ENCODE measurements at places on chromosomes 13 and 19. TPM values are rescaled to one million over a fixed set of nuclear protein-coding genes. Genes with fewer than 3 reads are reported as not detected.

SYCN gene
- not detected for total RNA-seq

APOC4 gene
- total RNA-seq, result not detected

- no peak for DNase-seq
These were observed 22.2 kb downstream of the NFIX start for GRCh38 chr19:13017306-13018034.

DNA sequence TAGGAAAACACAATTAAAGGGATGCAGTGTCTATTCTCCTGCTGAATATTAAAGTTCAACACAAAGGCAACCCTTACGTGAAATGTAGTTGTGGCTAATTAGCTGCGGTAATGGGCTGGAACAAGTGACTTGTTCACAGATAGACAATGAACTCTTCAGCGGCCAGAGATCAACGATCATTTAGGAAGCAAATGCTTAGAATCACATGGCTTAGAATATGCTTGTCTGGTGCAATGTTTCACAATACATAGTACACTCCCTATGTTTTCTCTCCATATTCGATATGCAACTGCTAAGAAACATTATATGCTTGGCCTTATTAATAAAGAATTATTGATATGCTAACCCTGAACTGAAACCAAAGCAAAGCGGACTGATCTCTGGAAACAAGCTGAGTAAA, 25.7 kb upstream of the MTUS2 start:
- no peak for DNase-seq

- no peak for DNase-seq
These were observed 47.3 kb upstream of the GPR183 start for GRCh38 chr13:99354371-99354951.

- DNase-seq, result no peak
These were observed 17.3 kb upstream of the ARHGEF18 start for GRCh38 chr19:7331446-7331845.

TMEM238 gene
- 5.0 TPM for total RNA-seq

DNA sequence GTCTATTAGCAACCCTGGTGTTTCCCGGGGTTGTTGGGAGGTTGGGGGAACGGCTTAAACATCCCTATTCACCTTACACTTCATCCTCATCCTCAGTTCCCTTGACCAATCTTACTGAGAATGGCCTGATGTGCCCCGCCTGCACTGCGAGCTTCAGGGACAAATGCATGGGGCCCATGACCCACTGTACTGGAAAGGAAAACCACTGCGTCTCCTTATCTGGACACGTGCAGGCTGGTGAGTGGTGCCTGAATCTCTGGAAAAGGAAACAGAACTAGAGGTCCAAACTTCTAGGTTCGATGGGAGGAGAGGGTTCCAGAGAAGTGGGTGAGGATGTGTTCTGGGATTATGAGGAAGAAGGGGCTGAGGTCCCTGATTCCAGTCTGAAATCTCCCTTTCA, 5.9 kb downstream of the PINLYP start:
- no peak for DNase-seq

DNA sequence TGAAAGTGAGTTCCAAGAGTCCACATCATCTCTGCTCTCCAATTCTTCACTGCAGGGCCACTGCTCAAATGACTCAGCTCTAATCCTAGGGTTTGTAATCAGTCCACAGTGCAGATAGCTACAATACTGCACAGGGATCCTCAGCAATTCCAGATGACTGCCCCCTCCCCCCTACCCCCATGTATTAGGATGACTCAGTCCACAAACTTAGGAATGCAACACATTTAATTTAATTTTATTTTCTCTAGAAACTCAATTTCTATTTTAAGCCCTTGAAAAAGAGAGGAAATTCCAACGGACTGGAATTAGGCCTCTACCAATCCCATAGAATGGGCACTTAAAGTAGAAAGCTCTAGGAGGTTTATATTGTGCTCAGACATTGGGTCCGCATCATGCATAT, 173.8 kb upstream of the SOX21 start:
- no peak for DNase-seq

- DNase-seq, result no peak
These were observed 39.4 kb downstream of the RFX2 start for GRCh38 chr19:6070720-6071485.

- no peak for DNase-seq
These were observed 90.2 kb upstream of the RNF113B start for GRCh38 chr13:98267080-98267912.

DNA sequence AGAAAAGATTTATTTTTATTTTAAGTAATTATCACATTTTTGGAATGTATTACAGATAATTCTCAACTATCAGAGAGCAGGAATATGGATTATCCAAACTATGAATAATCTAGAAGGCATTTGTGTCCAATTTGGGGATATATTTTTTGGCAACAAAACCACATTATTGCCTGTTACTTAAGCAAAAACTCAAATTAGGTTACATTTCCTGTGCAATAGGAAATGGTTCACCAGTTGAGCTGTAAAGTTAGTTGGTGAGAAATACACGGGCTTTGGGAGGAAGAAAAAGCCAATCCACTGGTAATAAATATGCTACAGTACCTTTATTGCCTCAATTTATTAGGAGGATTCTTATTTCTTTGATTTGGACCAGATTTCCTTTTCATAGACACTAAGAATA, 1075.2 kb downstream of the PCDH9 start:
- DNase-seq, result no peak

PLPPR3 gene
- total RNA-seq, result 129 TPM

GRCh38 chr19:29364224-29364726, 151.3 kb upstream of the UQCRFS1 start:
- DNase-seq, result no peak

DNA sequence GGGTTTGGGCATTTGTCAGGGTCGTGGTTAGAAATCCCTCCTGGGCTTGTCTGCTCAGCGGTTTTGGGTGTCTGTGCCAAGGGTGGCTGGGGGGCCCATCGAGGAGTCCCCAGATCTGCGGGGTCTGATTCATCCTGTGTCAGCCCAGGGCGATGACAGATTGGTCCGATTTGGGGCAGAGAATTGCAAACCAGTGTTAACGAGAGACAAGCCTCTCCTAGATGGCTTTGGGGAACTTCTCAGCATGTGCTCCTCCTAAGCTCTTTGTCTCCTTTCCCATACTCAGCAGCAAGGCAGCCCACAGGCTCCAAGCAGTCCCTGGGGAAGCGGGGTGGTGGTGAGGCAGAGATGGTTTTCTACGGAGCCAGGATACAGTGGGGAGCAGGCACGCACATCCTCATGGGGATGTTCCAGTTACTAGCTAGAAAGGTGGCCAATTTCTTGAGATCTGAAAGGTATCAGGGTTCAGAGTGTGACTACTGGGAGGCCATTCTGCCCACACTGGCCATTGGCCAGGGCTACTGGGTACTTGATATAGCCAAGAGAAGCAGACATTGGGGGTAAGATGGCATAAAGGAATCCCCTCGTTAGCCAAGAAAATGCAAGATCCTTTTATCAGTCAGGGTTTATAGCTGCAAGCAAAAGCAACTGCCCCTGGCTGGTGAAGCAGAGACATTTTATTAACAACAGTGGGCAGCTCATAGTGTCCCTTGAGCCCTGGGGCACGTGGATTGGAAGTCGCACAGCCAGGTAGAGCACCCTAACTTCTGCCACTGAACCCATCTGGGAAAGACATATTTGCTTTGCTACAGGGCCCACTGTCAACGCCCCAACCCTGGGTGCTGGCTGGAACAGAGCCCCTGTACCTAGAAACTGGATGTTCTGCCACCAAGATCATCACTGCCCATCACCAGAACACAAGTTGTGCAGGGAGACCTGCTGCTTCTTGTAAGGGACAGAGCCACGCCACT, 63.6 kb downstream of the RGCC start:
- no peak for DNase-seq

- DNase-seq, result no peak
These were observed 294.5 kb downstream of the SLC7A1 start for GRCh38 chr13:29301027-29301426.

DNA sequence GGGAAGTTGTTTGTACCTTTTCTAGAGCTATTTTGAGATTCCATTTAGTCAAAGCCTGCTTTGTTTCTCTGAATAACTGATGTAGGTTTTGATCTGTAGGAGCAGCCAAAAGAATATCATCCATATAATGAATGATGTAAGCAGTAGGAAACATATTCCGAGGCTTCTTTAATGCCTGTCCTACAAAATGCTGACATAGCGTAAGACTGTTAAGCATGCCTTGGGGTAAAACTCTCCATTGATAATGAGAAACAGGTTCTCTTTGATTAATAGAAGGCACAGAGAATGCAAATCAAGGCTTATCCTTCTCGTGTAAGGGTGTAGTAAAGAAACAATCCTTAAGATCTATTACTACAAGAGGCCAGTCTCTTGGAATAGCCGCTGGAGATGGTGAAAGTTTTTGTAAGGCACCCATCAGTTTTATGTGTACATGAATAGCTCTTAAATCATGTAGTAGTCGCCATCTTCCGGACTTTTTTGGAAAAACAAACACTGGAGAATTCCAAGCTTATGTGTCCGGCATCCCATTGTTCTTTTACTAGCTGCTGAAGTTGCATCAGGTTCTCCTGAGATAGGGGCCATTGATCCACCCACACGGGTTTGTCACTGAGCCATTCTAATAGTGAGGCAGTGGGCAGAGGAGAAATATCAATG, 13.5 kb downstream of the FPR3 start:
- no peak for DNase-seq

DNA sequence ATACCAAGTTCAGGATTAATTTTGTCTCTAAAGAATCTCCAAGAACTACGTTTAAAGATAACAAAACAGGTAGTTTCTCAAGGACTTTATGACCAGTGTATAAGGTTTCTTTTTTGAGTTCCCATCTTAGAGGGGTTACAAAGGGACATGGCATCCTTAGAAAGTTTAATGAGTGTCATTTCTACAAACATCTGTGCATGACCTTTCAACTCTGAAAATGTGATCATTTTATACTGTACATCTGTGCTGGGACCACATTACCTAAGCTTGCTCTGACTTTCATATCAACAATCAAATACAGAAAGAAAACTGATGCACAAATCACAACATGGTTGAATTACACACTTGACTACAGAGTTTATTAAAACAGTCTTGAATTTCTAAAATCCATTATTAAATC, 37.1 kb downstream of the KLF12 start:
- no peak for DNase-seq

RNF6 gene
- 22.5 TPM for total RNA-seq

- no peak for DNase-seq
These were observed 1709.2 kb upstream of the PCDH20 start for GRCh38 chr13:63124863-63125262.

DNA sequence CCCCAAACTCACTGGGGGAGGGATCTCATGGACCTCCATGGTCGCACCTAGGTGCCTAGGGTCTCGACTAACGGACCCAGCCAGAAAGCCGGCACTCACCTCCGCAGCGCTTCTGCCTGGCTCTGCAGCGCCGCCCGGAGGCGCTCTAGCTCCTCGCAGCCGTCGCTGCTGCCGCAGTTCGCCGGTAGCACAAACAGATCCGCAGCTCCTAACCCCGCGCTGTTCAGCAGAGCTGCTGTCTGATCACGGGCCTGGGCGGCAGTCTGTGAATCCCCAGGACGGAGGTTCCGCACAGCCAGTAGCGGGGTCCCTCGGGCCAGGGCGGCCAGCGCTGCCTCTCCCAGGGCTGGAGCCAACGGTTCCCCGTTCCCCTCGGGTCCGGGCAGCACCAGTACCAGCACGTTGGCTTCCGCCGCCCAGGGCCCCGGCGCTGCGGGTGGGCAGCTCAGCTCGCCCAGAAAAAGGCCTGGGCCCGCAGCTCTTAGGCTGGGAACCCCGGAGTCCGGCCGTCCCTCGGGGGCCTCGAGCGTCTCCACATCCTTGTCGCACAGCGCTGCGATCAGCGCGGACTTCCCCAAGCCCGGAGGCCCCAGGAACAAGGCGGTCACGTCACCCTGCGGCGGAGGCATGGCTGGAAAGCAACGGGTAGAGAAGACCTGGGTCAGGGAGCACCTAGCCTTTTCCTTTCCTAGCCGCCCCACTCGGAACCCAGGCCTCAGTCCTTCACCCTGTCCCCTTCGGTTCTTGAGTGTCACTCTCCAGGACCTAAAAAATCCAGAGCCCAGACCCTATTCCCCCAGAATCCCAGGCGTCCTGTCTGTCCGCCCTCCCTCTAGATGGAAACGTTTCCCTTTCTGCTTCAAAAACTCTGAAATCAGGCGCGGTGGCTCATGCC, 977 bp downstream of the IRGQ start:
- DNase-seq, result peak; percentile 42

ZNF93 gene
- 36.5 TPM for total RNA-seq

DNA sequence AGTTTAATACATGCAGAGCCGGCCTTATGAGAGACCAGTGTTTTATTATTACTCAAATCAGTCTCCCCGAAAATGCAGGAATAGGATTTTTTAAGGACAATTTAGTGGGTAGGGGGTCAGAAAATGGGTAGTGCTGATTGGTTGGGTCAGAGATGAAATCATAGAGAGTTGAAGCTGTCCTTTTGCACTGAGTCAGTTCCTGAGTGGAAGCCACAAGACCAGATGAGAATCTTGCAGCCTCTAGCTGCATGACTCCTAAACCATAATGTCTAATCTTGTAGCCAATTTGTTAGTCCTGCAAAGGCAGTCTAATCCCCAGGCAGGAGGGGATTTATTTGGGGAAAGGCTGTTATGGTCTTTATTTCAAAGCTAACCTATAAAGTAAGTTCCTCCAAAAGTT, 1163.9 kb downstream of the DIAPH3 start:
- DNase-seq, result no peak

- DNase-seq, result no peak
These were observed 1.3 kb upstream of the PPAN start for GRCh38 chr19:10104665-10105508.

DNA sequence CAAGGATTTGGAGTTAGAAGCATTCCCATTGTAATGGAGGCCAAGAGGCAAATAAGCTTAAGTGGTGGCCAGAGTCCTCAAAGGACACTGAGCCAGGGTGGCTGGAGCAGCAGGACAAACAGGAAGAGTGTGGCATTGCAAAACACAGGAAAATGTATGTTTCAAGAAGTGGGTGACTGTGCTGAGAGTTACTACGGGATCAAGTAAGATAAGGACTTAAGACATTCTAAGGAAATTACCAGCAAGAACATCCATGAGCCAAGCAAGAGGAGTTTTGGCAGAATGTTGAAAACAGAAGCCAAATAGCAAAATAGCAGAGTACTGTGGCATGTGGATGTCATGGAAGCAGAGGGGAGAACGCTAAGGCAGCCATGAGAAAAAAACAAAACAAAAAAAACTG, 104.2 kb downstream of the RAP2A start:
- no peak for DNase-seq

ASPDH gene
- not detected for total RNA-seq

IZUMO4 gene
- 15.9 TPM for total RNA-seq

DNA sequence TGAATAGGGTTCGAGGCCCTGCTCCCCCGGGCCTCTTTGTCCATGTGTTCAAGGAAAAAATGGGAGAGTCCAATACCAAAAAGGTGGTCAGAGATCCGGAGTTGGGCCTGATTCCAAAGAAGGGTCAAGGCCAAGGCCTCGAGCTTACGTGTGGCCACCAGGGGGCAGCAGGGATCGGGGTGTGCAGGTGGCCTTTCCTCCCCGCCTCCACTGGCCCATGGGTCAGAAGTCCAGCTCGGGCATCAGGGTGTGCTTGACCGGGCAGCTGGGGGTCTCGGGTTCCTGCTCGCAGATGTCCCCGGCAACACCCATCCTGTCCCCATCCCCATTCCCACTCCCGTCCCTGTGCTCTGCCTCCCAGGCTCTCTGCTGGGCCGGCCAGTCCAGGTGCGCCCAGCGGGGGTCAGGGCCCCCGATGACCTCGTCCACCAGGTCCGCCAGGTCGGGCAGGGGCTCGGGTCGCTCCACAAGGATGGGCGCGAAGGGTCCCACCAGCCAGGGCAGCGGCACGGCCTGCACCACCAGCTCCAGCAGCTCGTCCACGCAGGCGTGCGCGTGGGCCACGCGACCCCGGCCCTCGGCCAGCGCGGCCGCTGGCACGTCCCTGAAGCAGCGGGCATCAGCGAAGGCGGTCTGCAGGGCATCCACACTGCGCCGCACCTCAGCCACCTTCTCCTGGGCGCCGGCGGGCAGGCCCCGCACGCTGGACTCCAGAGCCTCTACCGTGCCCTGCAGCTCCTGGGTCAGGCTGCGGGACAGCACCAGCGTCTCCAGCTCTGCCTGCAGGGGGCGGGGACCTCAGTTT, 5.2 kb upstream of the PLIN4 start:
- peak; percentile 39 for DNase-seq
